ENCODE measurements at places on chromosomes 5 and 9.

DNA sequence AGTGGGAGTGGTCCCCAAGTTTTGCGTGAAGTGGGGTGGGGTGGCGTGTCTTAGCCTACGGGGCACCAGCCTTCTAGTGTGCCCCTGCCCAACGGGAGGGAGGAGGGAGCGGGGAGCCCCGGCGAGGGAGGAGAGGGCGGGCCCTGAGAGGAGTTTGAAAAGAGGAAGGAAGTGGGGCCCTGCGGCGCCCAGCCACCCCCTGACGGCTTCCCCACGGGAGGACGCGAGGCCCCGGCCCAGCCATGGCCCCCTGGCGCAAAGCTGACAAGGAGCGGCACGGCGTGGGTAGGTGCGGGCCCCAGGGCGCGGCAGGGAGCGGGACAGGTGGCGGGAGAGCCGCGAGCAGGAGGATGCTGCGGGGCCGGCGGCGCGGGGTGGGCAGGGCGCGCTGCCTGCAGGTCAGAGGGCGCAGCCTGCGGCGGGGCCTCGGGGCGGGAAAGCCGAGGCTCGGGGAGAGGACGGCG, at the start of gene DOCK2:
TSS of gene DOCK2 (plus strand) at position 191 of the 464 bp plus-strand sequence. CDS start at position 243, 52 bp downstream.
- DNase-seq = peak; percentile 88

GRCh38 chr9:23615569-23615968, 210.5 kb downstream of the ELAVL2 start:
- DNase-seq = no peak

DNA sequence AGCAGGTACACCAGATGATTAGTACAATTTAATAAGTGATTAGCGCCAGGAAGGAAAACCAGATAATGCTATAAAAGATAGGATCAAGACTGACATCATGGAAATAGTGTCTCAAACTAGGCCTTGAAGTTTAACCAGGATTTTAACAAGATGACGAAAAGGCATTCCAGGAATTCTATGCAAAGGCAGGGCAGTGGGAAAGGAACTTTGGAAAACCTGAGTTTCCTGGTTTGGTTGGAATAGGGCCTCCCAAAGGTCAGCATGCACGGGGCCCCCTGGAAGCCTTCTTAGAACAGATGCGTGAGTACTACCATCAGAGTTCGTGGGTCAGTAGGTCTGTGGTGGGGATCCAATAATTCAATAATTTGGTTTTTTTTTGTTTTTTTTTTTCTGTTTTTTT, 935.2 kb upstream of the DMAC1 start:
- no peak for DNase-seq

DNA sequence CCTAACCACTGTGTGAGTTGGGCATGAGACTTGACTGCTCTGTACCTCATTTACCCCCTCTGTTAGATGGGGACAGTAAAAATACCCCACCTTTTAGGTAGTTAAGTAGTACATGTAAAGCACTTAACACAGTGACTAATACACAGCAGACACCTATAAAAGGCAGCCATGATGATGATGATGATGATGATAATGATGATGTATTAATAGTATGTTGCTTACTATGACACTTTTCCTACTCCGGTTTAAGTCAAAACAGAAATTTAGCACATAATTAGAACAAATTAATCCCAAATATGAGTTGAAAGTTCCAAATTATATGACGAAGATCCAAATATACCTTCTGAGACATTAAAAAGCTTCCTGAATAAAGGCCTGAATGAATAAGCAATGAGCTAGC, 222.1 kb downstream of the GAPVD1 start:
- no peak for DNase-seq

DNA sequence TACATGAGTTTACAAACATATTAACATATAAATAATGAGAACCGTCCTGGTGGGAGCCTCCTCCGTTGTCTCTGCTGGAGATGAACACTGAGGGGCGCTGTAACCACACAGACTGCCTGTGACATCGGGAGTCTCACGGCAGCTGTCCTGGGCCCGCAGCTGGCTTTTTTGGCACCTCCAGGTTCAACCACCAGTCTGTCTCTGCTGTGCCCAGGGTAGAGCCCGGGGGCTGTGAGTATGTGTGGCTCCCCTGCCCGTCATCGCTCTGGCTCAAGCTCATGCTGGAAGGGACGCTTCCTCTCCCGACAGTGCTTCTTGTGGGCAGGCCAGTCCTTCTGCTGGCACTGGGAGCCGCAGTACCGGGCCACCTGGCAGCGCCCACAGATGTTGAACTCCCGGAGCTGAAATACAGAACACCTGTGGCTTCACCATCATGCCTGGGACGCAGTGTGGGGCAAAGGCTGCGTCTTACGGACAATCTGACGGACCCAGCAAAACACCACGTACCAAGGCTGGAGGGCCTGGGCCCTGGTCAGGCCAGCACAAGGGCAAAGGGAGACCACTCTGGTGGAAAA, 3.6 kb upstream of the DPH7 start:
- DNase-seq = no peak

DNA sequence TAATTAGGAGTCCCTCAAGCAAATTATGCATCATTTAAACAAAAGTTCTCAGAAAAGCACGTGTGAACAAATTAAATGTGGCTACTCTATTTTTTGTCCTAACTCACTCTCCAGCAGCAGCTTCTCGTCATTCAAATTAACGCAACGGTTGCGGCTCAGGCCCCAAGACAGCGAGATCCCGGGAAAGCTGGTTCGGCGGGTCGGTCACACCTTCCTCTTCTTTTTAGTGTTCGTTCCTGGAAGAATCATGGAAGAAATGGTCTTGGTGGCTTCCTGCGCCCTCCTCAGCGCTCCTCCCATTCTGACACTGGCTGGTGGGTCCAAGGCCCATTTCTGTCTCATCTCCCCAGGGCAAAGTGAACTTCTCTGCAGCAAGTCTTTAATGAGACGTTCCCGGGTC, 382.8 kb upstream of the IRX1 start:
- no peak for DNase-seq

DNA sequence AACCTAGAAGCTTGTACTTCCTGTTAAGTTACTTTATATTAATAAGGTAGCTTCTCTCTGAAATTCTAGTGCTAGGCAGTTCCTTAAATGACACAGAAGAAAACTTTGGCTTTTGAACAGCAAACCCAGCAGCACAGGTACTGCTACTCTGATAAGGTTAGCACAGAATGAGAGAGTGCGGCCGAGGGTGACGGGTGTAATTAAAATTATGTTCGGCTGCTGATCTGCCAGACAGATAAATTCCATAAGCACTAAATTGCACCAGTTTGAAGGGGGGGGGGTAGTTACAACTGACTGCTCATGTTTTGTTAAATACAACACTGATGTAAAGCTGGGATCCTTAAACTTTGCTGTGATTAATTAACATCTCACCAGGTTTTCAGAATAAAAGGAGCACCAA, 475.1 kb downstream of the SPOCK1 start:
- DNase-seq = no peak

DNA sequence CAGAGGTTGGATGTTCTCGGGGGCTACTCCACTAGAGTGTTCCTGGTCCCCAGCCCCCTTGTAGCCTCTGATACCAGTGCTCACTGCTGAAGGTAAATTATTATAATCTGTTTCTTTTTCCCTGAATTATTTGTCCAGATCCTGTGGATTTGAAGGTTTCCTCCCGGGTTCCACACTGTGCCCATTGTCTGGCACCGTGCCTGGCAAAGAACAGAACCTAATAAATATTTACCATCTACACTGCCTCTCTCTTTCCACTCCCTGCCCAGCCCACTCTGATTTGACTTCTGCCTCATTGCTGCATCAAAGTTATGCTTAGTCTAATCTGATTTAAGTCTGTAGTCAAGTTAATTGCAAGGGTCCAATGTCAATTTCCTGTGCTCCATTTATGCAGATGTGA, 322.9 kb downstream of the NTRK2 start:
- DNase-seq = no peak

- no peak for DNase-seq
These were observed 6.8 kb downstream of the AMBP start for GRCh38 chr9:114071197-114071795.

DNA sequence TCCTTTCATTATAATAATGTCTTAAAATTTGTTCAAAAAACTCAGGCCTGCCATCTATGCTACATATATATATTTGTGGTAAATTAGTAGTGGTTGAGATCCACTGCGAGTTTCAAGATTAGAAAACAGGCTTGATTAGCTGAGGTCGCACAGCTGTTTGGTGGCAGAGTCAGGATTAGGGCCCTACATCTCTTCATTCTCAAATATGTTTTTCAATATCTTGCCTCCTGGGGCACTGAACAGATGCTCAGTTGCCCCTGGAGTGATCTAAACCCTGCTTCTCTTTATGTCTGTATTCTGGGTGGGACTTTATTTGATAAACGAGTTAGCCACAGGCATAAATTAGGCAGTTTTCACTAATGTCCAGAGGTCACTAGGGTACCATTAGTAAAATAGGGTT, 27.8 kb upstream of the CEP120 start:
- peak; percentile 58 for DNase-seq

GRCh38 chr5:140319833-140320232, 16.9 kb upstream of the PFDN1 start:
- DNase-seq = no peak

DNA sequence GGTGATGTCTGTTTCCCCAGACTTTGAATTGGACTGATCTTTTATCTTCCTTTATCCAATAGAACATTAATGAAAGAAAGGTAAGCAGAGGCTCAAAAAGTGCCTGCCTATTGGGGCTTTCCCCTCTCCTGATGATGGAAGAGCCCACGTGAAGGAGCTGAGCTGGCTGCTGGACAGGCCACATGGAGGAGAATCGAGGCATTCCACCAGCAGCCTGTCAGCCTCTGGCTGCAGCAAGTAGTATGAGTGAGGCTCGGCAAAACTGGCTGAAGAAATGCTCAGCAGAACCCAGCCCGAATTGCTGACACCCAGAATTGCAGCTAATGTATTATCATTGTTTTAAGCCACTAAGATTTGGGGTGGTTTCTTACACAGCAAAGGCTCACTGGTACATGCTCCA, 66.5 kb upstream of the STC2 start:
- no peak for DNase-seq

DNA sequence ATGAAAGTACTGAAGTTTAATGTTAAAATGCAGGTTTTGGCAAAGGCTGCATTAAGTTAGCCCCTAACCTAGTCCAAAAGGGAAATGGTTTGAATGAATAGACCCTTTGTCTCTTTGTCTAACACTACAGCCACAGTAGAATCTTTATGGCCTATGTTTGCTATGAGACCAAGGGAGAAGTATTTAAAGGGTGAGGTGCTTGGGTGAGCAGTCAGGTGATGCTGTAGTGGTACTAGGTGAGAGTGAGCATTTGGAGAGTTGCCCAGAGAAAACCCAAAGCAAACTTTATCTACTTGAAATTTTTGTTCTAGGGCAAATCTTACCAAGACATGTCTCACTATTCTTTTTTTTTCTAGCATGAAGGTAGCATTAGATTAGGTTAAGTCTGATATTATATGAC, 1961.4 kb upstream of the WWC1 start:
- DNase-seq = no peak

DNA sequence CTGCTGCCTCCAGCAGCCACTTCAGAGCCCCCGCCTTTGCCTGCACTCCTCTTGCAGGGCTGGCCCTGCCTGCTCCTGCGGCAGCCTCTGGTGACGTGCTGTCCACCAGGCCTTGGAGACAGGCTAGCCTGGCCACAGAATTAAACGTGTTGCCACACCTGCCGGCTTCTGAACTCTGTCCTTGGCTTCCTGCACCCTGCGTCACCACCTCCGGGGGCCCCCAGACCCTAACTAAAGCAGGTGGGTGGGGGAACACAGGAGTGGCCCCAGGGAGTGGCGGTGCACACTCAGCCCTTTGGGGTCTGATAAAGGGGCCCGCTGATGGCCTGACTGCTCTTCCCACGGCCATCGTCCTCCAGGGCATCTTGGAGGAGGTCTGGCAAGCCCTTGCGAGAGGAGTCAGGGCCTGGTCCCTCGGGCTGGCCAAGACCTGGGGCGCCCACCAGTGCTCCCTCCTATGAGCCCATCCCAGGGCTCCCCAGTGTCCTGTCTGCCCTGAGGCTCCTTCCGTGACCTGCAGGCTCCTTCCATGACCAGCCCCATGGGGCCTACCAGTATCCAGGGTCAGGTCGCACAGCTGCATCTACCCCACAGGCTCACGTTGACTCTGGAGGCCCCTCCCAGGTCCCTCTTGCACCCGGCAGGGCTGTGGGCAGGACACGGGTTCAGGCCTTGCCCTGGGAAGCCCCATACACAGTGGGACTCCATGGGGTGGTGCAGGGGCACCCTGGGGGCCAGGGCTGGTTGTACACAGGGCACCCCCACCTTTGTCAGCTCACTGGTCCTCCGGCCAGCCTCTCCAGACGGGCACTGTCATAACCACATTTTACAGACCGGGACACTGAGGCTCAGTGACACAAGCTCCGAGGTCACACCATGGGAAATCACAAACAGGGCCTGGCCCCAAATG, 1.0 kb upstream of the MAMDC4 start:
- DNase-seq = no peak

GRCh38 chr9:26551971-26552370, 340.6 kb downstream of the CAAP1 start:
- no peak for DNase-seq

GRCh38 chr5:156446526-156446925, 119.6 kb downstream of the SGCD start:
- no peak for DNase-seq

DNA sequence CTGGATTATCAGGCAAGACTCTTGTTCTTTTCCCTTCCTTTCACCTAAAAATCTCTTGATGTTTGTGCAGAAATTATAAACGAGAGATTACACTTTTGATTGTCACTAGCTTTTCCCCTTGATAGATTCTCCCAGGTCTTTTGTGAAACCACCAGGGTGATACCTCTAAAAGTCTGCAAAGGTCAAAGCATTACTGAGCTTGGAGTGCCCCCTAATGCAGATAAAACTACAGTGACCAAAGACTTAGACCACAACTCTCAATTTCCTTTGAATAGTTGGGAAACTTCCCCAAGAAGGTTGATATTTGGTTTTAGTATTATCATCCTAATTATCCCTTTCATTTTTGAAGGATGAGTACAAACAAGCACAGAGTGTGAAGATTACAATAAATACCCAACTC, 173.1 kb downstream of the CYLC2 start:
- DNase-seq = no peak

DNA sequence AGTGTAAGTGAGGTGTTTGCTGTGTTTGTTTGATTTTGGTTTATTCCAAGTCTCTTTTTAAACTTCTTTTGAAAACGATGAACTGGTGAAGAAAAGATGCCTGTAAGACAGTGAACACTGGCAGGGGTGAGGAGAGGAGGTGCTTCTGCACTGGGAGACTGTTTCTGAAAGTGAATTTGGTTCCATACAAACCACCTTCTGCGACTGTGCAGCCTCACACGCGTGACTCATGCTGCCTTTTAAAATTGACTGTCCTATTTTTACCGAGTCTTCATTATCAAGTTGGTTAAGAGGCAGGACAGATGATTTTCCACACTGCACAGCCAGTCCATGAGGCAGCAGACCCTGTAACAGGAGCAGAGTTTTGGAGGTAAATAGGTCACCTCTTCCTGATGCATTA, 340.6 kb downstream of the MTRR start:
- DNase-seq = no peak

DNA sequence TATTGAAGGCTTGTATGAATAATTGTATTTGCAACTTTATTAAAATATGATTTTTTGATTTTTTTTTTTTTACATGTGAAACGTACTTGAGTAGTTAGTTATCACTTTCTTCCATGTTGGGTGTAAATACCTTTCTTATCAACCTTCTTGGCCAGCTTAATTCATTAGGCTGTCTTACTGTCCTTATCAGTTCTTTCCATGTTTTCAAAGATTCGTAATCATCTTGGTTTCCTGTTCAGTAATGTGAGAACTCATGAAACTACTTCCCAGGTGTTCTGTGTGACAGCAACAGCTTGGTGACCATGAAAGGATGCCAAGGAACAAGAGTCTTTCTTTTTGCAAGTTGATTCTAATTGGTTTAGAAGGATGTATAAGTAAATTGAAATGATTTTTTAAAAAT, 100.0 kb downstream of the ADGRV1 start:
- no peak for DNase-seq
